ENCODE measurements at places on chromosomes 2 and 18.
A peak's percentile ranks its signal among the peaks of the same experiment; 100 is the strongest.

DNA sequence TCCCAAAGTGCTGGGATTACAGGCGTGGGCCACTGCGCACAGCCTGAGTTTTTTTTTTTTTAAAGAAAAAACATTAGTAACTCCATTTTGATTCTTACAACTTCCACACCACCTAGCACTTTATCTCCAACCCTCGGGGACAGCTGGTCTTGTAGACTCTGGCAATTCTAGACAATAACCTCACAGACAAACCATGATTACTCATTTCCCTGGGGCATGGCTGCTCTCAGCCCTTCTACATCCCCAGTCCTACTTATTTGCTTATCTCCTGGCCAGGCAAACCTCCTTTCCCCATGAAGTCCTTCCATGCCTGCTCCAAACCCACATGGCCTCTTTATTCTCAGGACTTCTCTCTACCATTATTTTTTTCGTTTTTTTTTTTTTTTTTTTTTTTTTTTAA lies 91.1 kb downstream of the ACTR3 start:
- no peak for DNase-seq

GRCh38 chr18:35029770-35030169 lies 11.4 kb upstream of the MAPRE2 start:
- DNase-seq = no peak

DNA sequence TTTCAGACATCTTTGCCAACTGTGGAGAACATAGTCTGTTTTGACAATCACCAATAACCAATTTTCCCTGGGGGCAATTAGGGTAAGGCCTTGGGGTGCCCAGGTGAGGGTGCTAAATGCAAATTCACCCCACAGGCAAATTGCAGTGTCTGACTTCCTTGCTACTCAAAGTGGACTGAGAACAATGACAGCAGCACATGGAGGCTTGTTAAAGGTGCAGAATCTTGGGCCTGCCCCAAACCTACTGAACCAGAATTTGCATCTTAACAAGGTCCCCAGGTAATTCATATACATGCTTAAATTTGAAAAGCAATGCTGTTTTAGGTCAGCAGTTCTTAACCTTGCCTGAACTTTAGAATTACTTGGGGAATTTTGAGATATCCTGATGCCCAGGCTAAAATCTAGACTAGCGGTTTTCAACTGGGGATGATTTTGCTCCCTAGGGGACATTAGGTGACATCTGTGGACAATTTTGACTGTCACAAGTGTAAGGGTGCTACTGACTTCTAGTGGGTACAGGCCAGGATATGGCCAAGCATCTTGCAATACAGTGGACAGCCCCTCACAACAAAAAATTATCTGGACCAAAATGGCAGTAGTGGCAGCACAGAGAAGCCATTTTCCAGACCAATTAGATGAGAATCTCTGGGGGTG lies 80.2 kb upstream of the GCFC2 start:
- no peak for DNase-seq

GRCh38 chr18:26458526-26459232 lies 89.7 kb downstream of the KCTD1 start:
- no peak for DNase-seq

DNA sequence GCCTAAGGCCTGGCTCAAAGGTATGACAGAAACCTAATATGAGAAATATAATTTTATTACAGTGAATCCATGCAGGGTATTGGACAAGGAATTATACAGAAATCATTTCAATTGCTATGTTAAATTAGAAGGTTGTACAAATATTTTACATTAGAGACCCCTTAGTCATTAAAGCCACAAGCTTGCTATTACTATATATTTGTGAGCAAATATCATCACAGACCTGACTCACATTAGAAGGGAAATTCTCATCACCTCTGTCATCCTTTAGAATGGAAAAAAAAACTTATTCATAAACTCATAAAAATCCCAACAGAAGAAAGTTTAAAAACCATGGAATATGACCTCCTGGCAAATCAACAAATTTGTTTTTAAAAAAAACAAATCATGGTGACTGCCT lies 277.9 kb downstream of the DCC start:
- no peak for DNase-seq

GRCh38 chr2:218781691-218782527 lies at the start of gene CYP27A1:
Gene CYP27A1 (plus strand): TSS chr2:218782147. CDS start chr2:218782183, 36 bp downstream.
- DNase-seq = peak; percentile 39

GRCh38 chr2:141906678-141907077 lies 224.1 kb downstream of the LRP1B start:
- DNase-seq = no peak

DNA sequence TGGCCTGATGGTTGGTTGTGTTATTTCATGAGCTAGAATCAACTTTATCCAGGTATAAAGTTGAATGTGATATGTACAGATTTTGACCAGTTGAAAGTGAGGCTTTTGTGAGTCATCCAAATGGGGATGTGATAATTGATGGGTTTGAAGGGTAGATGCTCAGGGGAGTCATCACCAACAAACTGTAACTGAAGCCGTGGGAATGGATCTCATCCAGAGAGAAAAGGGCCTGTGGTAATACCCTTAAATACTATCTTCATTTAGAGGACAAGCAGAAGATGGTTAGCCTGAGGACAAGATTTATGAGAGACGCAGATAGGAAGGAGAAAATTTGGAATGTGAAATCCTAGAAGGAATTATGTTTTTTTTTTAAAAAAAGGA lies 90.5 kb upstream of the MYO3B start:
- DNase-seq = no peak

DNA sequence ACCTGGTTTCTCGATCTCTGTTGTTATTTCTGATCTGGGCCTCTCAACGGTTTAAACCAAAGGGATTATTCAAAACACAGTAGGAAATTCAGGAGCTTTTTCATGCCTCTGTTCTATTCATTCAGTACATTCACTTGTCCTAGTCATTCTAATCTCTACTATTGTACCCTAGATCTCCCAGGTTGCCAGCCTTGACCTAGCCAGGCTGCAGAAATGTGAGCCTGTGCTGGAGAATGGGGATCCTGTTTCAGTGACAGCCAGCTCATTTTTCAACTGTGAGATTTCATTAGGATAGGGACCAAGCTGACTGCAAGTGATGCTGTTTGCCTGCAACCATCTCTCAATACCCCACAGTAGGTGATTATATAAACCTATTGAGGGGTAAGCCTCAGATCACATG lies 186.2 kb downstream of the CMPK2 start:
- DNase-seq = no peak

- no peak for DNase-seq
Observed at GRCh38 chr2:44181648-44182047, 13.0 kb downstream of the PPM1B start.

- DNase-seq = no peak
Observed at GRCh38 chr18:62609764-62610163, 86.9 kb downstream of the ZCCHC2 start.

DNA sequence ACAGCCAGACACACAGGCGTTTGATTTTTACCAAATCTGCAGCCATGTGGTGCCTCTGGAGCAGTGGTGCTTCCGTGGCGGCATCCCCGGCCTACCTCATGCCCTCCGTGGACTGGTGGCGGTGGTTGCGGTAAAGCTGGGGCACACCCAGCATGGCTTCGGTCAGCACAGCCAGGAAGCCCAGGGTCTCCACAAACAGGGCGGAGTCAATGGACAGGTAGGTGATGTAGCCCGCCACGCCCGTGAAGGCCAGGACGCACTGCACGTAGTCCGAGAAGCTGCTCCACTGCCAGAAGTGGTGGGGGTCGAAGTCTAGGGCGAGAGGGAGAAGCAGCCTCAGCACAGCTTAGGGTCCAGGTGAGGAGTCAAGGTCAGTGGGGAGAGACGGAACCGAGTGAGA lies 32.4 kb downstream of the SLC66A2 start:
- DNase-seq = no peak

- no peak for DNase-seq
Observed at GRCh38 chr2:143698888-143699570, 569.8 kb downstream of the ARHGAP15 start.

DNA sequence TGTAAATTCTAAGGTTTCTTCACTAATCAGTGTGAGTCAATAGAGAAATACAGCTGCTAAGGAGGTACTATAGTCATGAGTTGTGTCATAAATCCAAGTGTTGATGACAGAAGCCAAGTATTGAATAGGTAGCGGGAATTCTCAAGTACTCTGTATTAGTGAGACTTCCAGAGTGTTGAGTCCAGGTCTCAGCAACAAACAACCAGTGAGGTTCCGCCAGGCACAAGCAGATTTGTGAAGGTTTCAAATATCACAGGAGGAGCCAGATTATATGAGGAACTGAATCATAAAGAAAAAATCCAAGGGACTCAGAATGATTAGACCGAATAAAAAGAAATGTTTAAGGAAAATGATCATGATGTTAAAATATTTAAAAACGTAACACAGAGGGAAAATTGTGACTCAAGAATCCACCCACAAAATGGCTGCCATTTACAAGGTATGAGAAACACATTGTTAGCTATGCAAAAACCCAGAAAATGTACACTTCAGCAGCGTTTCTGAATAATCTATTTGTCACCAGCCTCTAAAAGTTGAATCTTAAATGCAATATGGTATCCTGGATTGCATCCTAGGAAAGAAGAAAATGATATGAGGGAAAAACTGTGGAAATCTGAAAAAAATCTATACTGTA lies 27.3 kb upstream of the EVA1A start:
- no peak for DNase-seq

- no peak for DNase-seq
Observed at GRCh38 chr18:44791520-44791919, 110.8 kb downstream of the SETBP1 start.

GRCh38 chr2:69086466-69086865 lies 73.5 kb downstream of the ANTXR1 start:
- DNase-seq = no peak

GRCh38 chr2:234212534-234212933 lies 162.0 kb downstream of the SPP2 start:
- no peak for DNase-seq

GRCh38 chr2:109466674-109467575 lies 146.8 kb downstream of the SEPTIN10 start:
- DNase-seq = peak; percentile 23

GRCh38 chr2:110729106-110729505 lies 3.3 kb upstream of the ACOXL start:
- no peak for DNase-seq

DNA sequence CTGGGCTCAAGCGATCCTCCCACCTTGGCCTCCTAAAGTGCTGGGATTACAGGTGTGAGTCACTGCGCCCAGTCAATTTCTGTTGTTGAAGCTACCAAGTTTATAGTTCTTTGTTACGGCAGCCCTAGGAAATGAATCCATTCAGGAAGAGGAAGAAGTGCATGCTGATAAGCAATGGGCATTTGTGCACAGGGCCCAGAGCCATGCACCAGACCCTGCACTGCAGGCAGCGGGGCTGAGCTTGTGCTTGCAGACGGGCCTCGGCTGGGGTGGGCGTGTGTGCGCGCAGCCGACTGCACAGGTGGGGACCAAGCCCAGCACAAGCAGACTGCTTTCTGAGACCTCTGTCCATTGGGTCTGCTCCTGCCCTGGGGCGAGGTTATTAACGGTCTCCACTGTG lies 144.6 kb downstream of the CABLES1 start:
- DNase-seq = no peak

DNA sequence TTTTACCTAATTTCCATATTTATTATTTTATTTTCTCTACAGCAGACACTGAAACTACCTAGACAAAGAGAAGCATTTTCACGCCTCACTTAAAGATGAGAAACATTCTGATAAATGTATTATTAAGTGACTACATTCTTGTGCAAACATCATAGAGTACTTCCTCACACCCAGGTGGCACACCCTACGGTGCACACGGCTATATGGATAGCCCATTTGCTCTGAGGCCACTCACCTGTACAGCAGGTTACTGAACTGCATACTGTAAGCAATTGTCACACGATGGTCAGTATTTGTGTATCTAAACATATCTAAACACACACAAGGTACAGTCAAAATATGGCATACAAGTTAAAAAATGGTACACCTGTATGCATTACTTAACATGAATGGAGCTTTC lies 481.4 kb downstream of the CMPK2 start:
- no peak for DNase-seq

- DNase-seq = peak; percentile 40
Observed at GRCh38 chr2:101308432-101309210, at the start of gene RNF149. Gene RNF149 (minus strand): TSS chr2:101308701. CDS start chr2:101308588, 113 bp downstream.
